Occipital lobe (tissue), 3 donors: ENCODE measurements at places on chromosomes 1 and 21. TPM values are rescaled to one million over a fixed set of nuclear protein-coding genes. Genes with fewer than 3 reads are reported as not detected.
A peak's percentile ranks its signal among the peaks of the same experiment; 100 is the strongest.

- DNase-seq = no peak
Measured at GRCh38 chr1:221268295-221268694, 389.1 kb downstream of the HLX start.

GRCh38 chr1:230826166-230826875 is 42.0 kb downstream of the C1orf198 start:
- DNase-seq = no peak

- DNase-seq = no peak
Measured at GRCh38 chr1:164740000-164740526, 181.1 kb downstream of the PBX1 start.

GRCh38 chr1:221963742-221964141 is 221.9 kb upstream of the DUSP10 start:
- no peak for DNase-seq

- DNase-seq = no peak
Measured at GRCh38 chr1:7469255-7469938, 301.7 kb upstream of the VAMP3 start.

DNA sequence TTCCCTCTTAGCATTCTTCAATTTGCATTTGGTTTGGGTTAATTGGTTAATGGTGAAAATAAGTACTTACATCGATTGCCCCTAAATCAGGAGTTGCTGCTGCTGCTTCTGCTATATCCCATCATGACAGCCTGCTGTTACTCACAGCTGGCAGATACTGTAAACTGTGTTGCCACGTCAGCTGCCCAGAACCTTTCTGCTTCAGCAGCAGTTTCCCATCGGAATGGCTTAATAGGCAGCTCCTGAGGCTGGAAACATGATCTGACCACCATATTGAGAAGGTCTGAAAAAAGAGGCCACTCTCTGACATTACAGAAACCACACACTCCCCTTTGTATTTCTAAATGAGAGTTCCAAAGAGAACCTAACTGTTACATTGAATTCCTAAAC is 14.3 kb upstream of the SEC16B start:
- peak; percentile 39 for DNase-seq

DNA sequence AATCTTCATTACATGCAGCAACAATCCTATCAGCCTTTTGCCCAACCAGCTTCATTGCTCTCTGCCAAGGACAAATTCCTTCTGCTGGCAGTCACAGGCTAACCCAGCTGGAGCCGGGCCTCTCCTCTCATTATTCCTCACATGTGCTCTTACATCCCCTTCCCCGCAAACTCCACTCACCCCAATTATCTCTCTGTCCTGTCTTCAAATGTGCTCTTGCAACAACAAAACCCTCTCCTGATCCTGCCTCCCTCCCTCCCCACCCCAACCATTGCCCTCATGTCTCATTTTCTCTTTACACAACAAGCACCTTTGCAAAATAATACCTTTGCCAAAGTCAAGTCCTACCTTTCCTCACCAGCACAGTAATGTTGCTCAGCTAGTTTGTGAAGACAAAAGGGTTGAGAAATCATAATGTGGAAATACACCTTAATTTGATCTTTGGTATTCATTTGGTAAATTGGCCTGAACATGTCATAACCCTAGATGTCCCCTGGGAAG is 36.0 kb upstream of the DHCR24 start:
- DNase-seq = no peak

- DNase-seq = no peak
Measured at GRCh38 chr1:59928996-59929395, 2.4 kb upstream of the CYP2J2 start.

DNA sequence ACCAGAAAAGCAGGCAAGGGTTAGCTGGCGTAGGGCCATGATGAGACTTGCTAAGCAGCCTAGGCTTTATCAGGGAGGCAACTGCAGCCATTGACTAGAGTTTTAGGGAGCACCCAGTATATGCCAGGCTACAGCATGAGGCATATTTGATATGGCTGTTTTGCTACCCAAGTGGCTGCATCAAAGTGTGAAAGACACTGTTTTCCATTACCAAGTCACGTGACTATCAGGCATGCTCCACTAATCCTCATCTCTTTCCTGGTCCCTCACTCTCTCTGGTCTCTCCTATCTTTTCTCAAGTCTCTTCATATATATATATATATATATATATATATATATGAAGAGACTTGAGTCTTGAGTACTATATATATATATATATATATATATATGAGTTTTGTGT is 206.7 kb upstream of the POU3F1 start:
- no peak for DNase-seq

- DNase-seq = no peak
Measured at GRCh38 chr1:215617979-215618378, 50.9 kb downstream of the KCTD3 start.

GRCh38 chr1:40029608-40030007 is 10.9 kb upstream of the CAP1 start:
- no peak for DNase-seq

- DNase-seq = no peak
Measured at GRCh38 chr1:64946916-64947315, 19.4 kb downstream of the JAK1 start.

- no peak for DNase-seq
Measured at GRCh38 chr1:25107643-25108010, 124.7 kb downstream of the SYF2 start.

GRCh38 chr1:235986869-235987268 is 78.0 kb downstream of the NID1 start:
- DNase-seq = no peak

DNA sequence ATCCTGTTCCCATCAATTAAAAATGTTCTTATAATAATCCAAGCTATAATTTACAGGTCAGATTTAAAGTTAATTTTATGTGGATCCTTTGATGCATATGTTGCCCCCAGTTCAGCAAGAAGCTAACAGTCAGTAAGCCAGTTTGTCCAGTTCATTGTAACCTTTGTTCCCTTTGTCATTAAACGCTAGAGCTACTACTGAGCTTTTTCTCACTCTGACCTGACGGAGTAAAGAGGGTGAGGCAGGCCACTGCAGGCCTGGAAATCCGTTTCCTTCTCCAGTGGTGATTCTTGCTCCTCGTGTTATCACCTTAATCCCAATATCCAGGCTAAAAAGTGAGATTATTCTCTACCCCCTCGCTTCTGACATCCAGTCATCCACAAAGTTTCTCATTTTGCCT is 10.2 kb downstream of the YBX1 start:
- DNase-seq = no peak

- DNase-seq = peak; percentile 73
Measured at GRCh38 chr1:7783178-7783711, 846 bp upstream of the PER3 start.

DNA sequence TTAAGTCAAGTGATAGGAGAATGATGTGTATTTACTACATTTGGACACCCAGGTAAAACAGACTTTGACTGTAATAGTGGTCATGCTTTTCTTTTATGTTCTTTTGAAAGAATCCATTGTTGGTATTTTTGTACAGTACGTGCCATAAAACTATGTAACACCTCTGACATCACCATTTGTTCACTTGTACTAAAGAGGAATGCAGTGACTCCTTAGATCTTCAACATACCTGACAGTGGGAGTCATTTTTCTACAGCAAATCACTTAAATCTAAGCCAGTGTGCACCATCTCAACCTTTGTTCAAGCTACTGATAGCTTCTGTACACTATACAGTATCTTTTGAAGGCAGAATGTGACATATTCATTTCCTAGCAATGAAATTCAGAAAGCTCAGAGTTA is 6.3 kb upstream of the PLD5 start:
- no peak for DNase-seq

GRCh38 chr1:31761883-31762282 is 2.3 kb downstream of the ADGRB2 start:
- DNase-seq = no peak

GRCh38 chr1:181514298-181515290 is 31.3 kb downstream of the CACNA1E start:
- DNase-seq = no peak

GRCh38 chr1:6475381-6476133 is 9.6 kb upstream of the TNFRSF25 start:
- no peak for DNase-seq

DNA sequence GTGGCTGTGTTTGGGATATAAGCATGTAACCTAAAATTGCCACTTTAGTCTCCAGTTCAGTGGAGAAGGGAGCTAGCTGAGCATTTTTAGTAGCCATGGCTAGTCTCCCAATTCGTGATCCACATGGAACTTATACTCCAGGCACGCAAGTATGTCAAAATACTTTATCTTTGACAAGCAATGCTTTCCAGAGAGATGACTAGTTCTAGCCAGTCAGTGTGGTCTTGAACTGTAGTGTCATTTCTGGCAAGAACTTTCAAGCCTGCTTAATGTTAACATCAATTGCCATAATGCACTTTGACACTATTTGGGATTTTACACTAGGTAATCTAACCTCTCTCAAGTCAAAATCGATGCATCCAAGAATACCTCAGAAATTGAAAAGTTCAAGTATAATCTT is 660.0 kb downstream of the PTPRC start:
- no peak for DNase-seq

DNA sequence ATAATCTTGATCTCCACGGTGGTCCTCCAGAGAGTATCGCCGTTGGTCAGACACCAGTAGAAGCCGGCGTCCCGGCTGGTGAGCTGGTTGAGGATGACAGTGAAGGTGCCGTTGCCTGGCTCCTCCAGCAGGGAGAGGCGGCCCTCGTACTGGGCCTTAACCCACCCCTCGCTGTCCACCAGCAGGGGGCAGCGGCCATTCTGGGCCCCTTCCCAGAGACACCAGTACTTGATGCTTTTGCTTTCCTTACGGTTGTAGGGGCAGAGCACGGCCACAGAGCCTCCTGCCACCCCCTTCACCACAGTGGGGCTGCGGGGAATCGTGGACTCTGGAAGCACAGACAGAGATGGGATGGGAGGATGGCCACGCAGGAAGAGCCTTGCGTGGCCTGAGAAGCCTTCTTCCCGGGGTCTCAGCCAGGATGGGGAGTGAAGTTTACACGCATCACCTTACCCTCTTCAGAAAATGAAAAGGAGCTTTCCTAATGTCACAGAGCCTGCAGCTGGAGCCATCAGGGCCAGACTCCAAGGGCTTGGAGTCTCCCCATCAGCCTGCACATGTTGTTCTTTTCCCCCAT is 10.7 kb downstream of the PIGR start:
- DNase-seq = no peak

DNA sequence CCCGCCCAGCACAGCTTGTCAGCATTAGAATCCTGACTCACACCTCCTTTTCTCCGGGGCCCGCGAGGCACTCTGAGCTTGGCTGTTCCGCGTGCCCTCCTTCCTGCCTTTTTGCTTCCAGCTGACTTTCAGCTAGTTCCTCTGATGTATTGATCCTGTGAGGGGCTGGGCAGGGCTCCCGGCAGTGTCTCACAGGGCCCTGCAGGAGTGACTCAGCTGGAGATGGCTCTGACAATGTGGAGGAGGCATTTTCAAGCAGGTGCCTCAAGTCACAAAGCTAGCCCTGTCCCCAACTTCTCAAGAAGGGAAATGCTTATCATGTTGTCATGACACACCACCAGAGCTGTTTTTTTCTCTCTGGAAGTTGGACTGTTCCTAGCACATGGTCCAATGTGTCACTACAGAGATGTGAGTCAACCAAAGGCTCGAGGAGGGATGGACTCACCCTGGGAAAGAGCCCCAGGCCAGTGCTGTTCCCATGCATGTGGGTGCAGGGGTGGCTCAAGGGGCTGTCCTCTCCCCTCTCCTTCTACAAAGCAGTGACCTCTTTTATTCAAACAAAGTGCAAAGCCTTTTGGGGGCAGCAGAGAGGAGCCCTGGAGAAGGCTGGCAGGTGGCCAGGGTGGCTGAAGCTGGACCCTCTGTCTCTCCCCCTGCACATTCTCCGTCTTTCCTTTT is 30.6 kb downstream of the SYT6 start:
- no peak for DNase-seq

DNA sequence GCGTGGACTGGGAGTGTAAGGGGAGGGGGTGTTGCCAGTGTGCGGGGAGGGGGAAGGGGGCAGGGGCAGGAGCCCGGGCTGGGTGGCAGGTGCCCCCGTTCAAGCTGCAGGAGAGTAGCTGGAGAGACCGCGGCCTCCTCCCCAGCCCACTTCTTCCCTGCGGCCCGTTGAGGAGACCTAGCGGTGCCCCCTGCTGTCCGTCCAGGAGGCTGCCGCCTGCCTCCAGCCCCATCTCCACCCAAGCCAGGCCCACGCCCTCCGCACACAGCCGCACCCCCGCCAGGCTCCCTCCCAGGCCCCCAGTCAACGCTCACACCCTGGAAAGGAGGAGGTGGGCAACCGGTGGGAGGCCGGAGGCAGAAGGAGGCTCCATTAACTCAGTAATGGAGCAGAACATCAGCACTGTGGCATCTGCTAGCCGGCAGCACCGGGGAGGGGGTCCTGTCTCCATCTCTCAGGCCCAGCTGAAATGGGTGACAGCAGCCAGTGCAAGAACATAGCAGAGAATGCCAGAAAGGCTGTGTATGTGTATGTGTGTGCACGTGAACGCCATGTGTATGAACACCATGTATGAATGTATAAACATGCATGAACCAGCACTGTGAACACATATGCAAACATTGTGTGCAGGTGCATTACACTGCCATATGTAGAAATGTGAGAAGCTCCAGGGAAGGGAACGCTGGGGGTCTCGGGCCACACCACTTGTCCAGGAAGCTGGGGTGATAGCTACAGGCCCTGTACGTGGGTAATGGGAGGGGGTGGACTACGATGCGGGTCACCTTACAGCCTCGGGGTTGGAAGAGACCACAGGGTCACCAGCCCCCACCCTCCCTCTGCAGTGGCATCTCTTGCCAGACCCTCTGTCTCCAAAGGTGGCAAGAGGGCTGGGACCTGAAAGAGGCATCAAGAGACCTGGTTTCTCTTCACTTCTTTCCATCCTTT is 84.6 kb downstream of the SYT2 start:
- DNase-seq = no peak

CFHR5 gene
- total RNA-seq = not detected

OR2T12 gene
- not detected for total RNA-seq

DLGAP3 gene
- total RNA-seq = 3.1 TPM

DARS2 gene
- total RNA-seq = 13.3 TPM

F11R gene
- 10.9 TPM for total RNA-seq

NR0B2 gene
- total RNA-seq = not detected

PTAFR gene
- 4.7 TPM for total RNA-seq

PPM1J gene
- total RNA-seq = 4.4 TPM

GCSAML gene
- total RNA-seq = under 0.01 TPM

LCE2A gene
- total RNA-seq = not detected

CIART gene
- 2.5 TPM for total RNA-seq

GUCA2B gene
- total RNA-seq = not detected

SPRR2E gene
- total RNA-seq = not detected
